Progenitor cell of endocrine pancreas (in vitro differentiated cells): ENCODE measurements at places on chromosomes 11 and 22. TPM values are rescaled to one million over a fixed set of nuclear protein-coding genes. Genes with fewer than 3 reads are reported as not detected.

The CD3D gene
- not detected in 2 replicates for total RNA-seq

The NPAS4 gene
- not detected in 2 replicates for total RNA-seq

The TMPRSS5 gene
- 1.8 and 2.6 TPM in 2 replicates for total RNA-seq

The CHRDL2 gene
- total RNA-seq, result 1.3 and 2.5 TPM in 2 replicates
